ENCODE measurements at places on chromosomes 2 and 18. TPM values are rescaled to one million over a fixed set of nuclear protein-coding genes. Genes with fewer than 3 reads are reported as not detected.

DNA sequence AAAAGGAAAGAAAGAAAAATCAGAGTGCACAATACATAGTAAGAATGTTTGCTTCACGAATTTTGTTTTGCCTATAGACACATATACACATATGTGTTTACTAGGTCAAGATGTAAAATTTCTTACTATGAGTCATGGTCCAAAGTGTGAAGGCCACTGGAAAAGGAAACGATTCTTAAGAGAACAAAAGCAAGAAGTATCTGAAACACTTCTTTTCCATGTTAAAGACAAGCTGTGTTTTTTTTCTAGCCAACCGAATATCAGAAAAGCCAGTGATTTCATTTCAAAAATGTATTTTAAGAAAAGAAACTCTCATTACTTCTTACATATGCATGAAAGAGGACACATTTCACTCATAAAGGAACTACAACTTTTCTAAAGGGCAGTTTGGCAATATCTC lies 24.9 kb downstream of the PECR start:
- H3K4me1 ChIP-seq = peaks cover 10% of the 10 kb centered on the region
- no peak overlapping the region for H3K4me3 ChIP-seq
- DNase-seq = no peak
- H3K36me3 ChIP-seq = peaks cover 2% of the 10 kb centered on the region
- H3K27me3 ChIP-seq = no peaks in the 10 kb centered on the region
- H3K27ac ChIP-seq = no peak overlapping the region

Gene IL37
- not detected for total RNA-seq

DNA sequence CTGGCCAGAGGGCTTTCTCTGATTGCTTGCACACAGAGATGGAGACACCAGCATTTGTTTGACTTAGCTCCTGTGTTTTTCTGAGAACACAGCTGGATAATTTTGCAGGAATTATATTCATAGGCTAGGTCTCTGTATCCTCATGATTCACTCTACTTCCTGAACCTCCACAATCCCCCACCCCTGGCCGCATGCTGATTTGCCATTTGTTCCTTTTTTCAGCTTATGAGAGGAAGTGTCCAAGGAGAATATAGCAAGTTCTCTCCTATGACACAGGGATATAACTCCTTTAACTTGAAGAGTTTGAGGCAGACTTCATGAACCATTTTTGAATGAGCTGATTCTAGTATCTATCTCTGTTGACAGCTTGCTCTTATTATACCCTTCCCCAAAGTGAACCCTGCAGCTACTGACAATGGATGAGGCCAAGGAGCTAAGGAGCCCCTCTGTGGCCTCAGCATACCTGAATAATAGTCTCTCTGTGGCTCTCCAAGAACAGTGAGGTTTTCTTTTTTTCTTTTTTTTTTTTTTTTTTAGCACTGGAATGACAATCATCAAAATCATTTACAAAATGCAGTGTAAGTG lies 15.4 kb downstream of the CAVIN2 start:
- H3K27me3 ChIP-seq = no peaks in the 10 kb centered on the region
- H3K36me3 ChIP-seq = peaks cover 24% of the 10 kb centered on the region
- no peaks in the 10 kb centered on the region for H3K4me1 ChIP-seq
- no peak for DNase-seq
- H3K27ac ChIP-seq = no peak overlapping the region
- H3K4me3 ChIP-seq = no peak overlapping the region

Gene VAMP5
- 84.8 TPM for total RNA-seq

- H3K27me3 ChIP-seq = no peaks in the 10 kb centered on the region
- H3K36me3 ChIP-seq = no peaks in the 10 kb centered on the region
- H3K4me3 ChIP-seq = no peak overlapping the region
- H3K27ac ChIP-seq = no peak overlapping the region
Measured at GRCh38 chr2:164388511-164388910, 232.8 kb downstream of the GRB14 start.

Gene REG1B
- total RNA-seq = not detected

- H3K36me3 ChIP-seq = no peaks in the 10 kb centered on the region
- no peak overlapping the region for H3K27ac ChIP-seq
- no peak for DNase-seq
- no peaks in the 10 kb centered on the region for H3K27me3 ChIP-seq
- no peak overlapping the region for H3K4me3 ChIP-seq
- no peaks in the 10 kb centered on the region for H3K4me1 ChIP-seq
Measured at GRCh38 chr2:58875436-58875835, 634.3 kb upstream of the FANCL start.

GRCh38 chr2:168179592-168179991 lies 67.8 kb downstream of the STK39 start:
- peaks cover 10% of the 10 kb centered on the region for H3K36me3 ChIP-seq
- DNase-seq = no peak
- H3K27ac ChIP-seq = no peak overlapping the region
- no peaks in the 10 kb centered on the region for H3K27me3 ChIP-seq

DNA sequence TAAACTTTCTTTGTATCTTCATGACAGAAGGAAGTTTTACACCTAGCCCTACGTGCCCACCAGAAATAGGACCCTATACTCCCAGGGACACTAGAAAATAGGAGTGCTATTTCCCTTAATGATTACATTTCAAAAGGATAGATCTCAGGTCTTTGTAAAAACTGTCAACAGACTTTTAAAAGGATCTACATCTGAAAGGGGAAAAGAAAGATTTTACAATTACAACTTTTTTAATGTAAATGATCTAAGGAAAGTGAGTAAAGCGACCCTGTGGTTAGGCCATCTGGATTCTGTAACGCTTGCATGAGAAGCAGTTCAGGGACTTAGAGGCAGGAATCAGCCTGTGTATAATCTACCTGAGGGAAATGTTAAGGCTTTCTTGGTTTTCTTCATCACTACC lies 431.8 kb upstream of the MC4R start:
- H3K27me3 ChIP-seq = no peaks in the 10 kb centered on the region
- H3K4me3 ChIP-seq = no peak overlapping the region
- no peak overlapping the region for H3K27ac ChIP-seq

DNA sequence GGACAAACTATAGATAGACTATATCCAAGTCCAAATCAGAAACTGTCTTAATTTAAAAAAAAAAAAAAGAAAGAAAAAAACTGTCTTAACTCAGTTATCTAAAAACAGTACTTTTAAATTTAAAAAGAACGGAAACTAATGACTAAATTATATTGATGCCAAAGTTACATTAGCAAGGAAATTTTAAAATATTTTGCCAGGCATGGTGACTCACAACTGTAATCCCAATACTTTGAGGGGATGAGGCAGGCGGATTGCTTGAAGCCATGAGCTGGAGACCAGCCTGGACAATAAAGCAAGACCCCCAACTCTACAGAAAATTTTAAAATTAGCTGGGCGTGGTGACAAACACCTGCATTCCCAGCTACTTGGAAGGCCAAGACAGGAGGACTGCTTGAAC lies 30.9 kb downstream of the MEMO1 start:
- no peak overlapping the region for H3K4me3 ChIP-seq
- H3K27ac ChIP-seq = no peak overlapping the region

DNA sequence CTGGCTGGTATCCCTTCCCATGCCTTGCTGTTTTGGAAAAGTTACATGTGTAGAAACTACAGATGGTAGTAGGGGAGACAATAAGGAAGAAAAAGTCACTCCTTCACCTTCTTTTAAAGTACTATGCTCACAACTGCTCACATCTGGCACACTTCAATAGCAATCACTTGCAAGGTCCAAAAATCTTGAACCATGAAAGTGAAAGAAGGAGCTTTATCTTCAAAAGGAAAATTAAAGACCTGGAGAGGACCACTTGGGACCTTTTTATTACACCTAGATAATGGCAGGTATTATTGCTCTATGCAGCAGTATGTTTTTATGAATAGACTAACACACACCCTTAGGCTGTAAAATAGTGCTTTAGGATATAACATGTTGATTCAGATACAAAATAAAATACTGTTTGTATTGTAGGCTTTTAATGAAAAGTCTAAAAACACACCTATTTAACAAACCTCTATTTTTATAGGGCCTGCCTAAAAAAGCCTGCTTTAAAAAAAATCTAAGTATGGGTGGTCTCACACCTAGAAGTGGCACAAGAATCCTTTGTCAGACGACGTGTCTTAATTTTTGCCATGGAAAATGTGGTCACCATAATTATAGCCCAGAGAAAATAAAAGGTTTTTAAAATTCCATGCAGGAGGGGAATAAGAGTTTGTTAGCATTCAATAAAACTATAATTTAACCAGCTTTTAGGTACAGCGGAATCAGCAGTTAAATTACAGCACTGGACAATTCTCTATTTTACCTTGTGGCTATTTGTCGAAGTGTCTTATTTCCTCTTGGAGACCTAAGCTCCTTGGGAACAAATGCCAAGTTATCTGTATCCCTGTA lies 124.0 kb downstream of the BCL2 start:
- no peak overlapping the region for H3K27ac ChIP-seq
- no peaks in the 10 kb centered on the region for H3K27me3 ChIP-seq
- no peak for DNase-seq
- H3K36me3 ChIP-seq = no peaks in the 10 kb centered on the region
- H3K4me3 ChIP-seq = no peak overlapping the region

Measured in upper lobe of right lung (tissue), 1 donor.